ENCODE measurements at places on chromosomes 6 and 20.

- DNase-seq, result no peak
Measured at GRCh38 chr20:20520776-20521175, 152.9 kb downstream of the INSM1 start.

GRCh38 chr6:89527634-89528033, 94.7 kb downstream of the ANKRD6 start:
- no peak for DNase-seq

GRCh38 chr6:12875051-12875450, 158.5 kb downstream of the PHACTR1 start:
- no peak for DNase-seq

- DNase-seq, result no peak
Measured at GRCh38 chr6:33428224-33428965, 8.5 kb downstream of the SYNGAP1 start.

- DNase-seq, result no peak
Measured at GRCh38 chr20:48695738-48696137, 132.1 kb downstream of the PREX1 start.

DNA sequence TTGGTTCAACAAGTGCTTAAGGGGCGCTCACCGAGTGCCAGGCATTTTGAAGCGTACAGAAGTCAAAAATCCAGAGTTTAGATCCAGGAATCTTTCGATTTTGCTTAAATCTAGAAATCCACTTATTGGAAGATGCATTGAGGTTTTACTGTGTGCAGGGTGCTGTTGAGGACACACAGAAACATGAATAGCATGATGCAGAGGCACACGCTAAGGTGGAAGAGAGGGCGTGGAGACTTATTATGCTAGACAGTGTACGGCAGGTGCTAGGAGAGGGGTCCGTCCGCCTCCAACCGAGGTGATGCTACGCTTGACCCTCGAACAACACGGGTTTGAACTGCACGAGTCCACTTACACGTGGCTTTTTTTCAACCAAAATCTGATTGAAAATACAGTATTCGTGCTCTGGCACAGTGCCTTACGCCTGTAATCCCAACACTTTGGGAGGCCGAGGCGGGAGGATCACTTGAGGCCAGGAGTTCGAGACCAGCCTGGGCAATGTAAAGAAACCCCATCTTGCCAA, 1.0 kb upstream of the KIF13A start:
- DNase-seq, result no peak

DNA sequence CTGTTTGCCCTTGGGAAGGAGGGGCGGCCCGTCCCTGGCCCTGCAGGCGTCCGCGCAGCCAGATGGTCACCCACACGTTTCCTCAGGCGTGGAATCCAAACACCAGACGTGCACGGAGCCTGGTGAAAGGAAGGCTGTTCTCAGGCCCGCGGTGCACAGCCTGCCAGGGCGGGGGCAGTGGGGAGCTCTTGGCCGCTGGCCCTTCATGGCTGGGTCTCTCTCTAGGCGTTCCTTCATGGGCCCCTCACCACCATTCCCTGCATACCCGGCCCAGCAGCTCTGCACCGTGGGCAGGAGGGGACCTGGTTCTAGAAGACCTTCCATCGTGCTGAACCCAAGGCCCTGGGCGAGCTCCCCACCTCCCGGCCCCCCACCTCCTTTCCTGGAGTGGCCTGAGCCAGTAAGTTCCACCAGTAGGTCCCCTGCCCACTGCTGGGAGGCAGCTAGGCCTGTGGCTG, 30.4 kb upstream of the SMOC2 start:
- no peak for DNase-seq

GRCh38 chr20:19880256-19881079, 122.4 kb downstream of the RIN2 start:
- DNase-seq, result no peak

DNA sequence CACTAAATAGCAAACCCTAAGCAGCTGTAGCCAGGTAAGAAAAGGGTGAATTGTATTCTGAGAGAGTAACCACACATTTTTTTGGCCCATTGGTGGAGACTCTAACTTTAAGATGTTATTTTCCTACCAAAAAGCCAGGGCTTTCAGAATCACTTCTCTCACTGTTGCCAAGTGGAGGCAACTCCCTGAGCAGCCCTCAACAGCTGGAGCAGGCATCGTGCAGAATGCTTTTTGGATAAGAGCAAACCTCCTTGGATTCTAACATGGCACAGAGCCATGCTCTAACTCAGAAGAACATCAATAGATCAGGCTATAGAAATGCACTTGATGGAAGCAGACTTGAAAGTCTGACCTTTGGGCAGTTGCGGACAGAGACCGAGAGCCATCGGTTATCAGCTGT, 722.2 kb upstream of the CHD6 start:
- no peak for DNase-seq

- DNase-seq, result no peak
Measured at GRCh38 chr6:84979541-84979940, 215.1 kb upstream of the TBX18 start.

DNA sequence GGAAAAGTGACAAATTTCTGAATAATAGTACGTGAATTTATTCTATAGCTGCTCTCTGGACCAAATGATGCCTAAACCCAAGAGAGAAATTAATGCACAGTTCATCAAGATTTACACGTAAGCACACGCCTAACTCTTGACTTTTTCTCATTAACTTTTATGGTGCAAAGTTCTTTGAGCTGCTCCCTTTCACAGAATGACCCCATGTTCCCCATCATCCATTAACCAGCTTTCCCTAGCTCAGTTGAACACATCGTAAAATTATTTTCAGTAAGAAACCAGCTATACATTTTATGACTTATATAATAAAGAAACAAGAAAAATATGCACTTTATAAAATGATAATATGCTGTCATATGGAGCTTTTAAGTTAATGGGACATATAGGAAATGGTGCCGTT, 54.3 kb downstream of the ID4 start:
- DNase-seq, result no peak

DNA sequence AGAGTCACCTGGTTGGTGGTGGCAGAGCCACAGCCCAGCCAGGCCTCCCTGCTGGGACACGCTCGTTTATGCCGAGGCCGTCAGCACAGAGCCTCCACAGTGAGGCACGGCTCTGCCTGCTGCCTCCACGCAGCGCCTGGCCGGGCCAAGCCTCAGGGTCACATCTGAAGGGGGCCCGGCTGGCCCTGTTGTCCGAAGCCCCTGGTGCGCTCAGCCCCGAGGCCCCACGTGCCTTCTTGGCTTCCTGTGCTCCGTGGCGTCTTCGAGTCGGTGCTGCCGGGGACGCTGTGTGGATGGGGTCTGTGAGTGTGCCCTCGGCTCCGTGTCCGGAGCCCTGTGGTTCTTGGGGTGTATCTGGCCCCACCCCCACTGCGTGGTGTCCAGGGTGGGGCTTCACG, 10.4 kb upstream of the TNFRSF6B start:
- no peak for DNase-seq

- no peak for DNase-seq
Measured at GRCh38 chr6:25564943-25565342, 87.1 kb upstream of the SCGN start.

- DNase-seq, result no peak
Measured at GRCh38 chr20:51171141-51171540, 148.2 kb upstream of the KCNG1 start.

GRCh38 chr6:26330859-26331217, 34.2 kb upstream of the BTN3A2 start:
- no peak for DNase-seq

DNA sequence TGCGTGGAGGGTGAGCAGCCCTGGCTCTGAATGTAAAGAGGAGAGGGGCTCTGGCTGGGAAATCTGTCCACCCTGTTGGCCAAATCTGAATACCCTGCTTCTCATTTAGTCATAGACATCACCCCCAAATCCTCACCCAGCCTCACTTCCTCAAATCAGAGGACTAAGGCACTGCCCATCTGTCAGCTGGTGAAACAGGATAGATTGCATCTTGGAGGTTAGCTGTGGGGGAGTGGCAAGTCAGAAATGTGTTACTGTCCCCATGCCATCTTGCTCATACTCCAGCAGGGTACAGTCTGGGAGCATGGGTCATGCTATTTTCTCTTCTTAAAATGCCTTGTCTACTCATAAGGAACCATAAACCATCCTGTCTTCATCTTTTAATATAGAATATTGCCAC, 9.5 kb upstream of the DTNBP1 start:
- no peak for DNase-seq

DNA sequence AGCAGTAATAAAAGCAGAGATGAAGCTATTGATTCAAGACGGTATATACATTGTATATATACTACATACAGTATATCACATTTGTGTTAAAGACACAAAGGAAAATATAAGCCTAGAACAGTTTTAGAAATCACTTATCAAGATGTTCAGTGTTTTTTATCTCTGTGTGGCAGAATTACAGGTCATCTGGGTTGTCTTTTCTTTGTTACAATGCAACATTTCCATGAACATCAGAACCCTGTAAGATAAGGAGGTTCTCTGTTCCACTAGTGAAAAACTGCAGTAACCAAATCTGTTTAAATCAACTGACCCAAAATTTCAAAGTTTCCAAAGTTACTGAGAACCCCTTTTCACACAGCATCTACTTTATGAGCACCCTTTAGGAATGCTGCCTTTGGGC, 42.2 kb downstream of the B4GALT5 start:
- no peak for DNase-seq

- DNase-seq, result peak; percentile 93
Measured at GRCh38 chr6:163780994-163781393, 366.5 kb downstream of the QKI start.

DNA sequence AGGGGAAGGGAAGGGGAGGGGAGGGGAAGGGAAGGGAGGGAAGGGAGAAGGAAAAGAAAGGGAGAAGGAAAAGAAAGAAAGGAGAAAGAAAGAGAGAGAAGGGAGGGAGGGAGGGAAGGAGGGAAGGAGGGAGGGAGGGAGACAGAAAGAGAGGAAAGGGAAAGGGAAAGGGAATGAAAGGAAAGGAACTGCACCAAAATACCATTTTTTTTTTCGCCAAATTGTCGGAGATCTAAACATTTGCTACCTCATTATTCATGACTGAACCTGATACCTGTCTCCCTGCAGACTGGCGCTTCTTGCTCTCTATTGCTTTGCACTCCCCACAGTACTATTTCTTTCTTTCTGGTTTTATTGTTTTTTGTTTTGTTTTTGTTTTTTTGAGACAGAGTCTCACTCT, 117.3 kb upstream of the LGSN start:
- no peak for DNase-seq

DNA sequence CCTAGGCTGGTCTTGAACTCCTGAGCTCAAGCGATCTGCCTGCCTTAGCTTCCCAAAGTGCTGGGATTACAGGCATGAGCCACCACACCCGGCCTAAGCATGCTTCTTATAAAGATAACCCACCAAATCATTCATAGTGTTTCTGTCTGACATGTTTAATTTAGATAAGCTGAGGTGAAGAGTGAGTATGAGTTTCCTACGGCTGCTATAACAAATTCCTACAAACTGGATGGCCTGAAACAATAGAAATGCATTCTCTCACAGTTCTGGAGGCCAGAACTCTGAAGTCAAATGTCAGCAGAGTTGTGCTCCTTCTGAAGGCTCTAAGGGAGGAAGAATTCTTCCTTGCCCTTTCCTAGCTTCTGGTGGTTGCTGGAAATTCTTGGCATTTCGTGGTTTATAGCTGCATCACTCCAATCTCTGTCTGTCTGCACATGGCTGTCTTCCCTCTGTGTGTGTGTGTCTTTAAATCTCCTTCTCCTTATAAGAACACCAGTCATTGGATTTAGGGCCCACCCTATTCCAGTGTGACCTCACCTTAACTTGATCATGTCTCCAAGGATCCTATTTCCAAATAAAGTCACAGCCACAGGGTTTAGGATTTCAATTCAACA, 29.9 kb downstream of the MAPK13 start:
- DNase-seq, result no peak

GRCh38 chr6:20092071-20092566, 120.2 kb downstream of the MBOAT1 start:
- DNase-seq, result peak; percentile 14

- DNase-seq, result no peak
Measured at GRCh38 chr20:1440024-1440423, 26.6 kb downstream of the NSFL1C start.

GRCh38 chr6:98976674-98977385, 29.1 kb upstream of the FBXL4 start:
- DNase-seq, result no peak

DNA sequence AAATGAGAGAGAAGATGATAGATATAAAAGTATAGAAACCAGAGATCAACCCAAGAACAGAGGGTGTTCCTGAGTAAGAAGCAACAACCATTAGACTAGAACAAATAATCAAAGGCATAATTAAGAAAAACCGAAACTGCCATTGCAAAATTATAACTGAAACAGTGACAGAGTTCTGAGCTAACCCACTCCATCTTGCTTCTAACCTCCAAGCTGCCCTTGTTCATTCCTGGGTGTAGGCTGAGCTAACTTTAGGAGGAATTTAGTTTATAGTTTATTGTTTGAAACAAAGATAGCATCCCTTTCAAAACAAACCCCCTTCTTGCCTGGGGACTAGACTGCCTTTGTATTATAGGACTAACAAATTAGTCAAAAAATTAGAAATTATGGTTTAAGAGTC, 56.1 kb upstream of the PRND start:
- DNase-seq, result no peak

GRCh38 chr6:27553123-27553904, 80.4 kb upstream of the ZNF184 start:
- no peak for DNase-seq

- DNase-seq, result no peak
Measured at GRCh38 chr6:132643547-132643946, 15.4 kb downstream of the TAAR1 start.

GRCh38 chr6:138267971-138268895, 49.9 kb upstream of the PBOV1 start:
- DNase-seq, result no peak

GRCh38 chr20:11716239-11716944, 201.3 kb upstream of the BTBD3 start:
- DNase-seq, result peak; percentile 22

- no peak for DNase-seq
Measured at GRCh38 chr20:44073675-44074071, 113.3 kb downstream of the JPH2 start.

DNA sequence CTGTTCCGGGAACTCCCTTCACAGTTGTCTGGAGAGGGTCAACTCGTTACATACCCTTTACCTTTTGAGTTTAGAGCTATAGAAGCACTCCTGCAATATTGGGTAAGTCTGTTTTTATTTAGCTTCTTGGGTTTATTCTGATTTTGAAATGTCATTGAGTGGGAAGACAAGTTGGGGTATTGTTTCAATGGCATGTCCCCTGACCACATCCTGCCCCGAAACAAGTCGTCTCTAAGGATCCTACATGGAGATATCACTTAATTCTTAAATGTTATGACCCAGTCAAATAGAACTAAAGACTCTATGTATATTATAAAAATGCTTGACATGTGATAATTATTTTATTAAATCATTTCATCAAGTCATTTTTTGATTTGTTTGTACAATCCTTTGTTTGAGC, 9.6 kb downstream of the MRS2 start:
- DNase-seq, result no peak

- no peak for DNase-seq
Measured at GRCh38 chr6:163414946-163415619, 565 bp downstream of the QKI start.

- DNase-seq, result no peak
Measured at GRCh38 chr20:44662261-44662660, 10.8 kb upstream of the ADA start.

Measured in NCI-H1092 (cell line).